Effector memory CD8-positive, alpha-beta T cell (primary cell): ENCODE measurements at places on chromosomes 4 and X.

DNA sequence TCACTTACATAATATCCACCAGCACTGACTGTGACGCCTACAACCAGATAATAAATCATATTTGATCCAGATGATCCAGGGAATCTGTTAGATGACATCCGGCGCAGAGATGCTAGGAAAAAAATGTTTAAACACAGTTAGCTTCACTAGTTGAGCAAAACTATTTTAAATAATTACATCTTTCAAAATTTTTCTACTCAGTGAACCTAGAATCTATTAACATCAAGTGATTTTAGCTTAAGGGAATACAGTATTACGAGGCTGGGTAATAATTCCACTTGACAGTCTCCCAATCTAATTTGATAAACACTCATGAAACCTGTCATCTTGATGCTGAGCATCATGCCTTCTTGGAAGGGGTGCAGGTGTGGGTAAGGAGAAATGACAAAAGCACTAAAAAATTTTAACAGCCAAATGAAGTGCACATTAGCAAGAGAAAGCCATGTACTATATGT lies 4.7 kb downstream of the MGARP start:
- no peak for DNase-seq

GRCh38 chrX:11531226-11531625 lies 134.5 kb downstream of the ARHGAP6 start:
- no peak for DNase-seq

GRCh38 chrX:71253253-71254091 lies 468 bp downstream of the ZMYM3 start:
- peak; percentile 29 for DNase-seq

DNA sequence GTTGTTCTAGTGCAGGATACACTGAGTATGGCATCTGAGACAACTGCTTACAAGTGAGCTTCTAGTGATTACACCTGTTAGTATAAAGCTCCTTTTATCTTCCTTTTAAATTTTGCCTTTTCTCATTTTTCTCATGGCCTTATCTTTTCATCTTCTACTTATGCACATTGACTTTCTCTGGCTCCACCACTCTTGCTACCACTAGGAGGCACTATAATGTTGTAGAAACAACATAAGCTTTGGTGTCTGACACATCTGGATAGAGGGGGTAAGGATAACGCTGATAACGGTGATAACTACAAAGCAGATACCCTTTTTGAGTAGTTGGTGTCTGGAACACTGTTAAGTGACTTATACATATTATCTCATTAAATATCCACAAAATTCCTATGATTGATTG lies 187.4 kb upstream of the TEX13C start:
- DNase-seq, result no peak

DNA sequence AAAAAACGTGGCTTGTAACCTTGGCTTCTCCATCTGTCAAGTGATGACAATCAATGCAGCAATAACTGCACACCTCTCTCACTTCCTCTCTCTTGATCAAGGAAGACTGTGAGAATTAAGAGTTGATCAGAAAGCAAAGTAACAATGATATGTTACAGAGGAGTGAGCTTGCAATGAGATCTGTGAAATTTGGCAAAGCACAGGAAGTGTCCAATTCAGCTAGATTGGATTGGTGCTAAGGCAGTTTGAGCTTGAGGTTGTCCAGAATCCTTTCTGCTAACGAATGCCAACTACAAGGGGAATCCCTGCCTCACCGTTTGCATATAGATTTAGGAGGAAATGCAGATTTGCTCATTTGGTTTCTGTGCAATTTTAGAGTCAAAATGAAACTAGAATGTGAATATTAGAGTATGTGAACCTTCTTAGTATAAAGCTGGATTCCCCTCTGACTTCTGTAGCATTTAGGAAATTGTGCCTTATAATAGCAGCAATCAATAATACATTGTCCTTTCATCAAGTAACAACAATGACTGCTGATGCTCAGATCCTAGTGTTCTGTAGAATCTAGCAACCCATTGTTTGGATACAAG lies 346.4 kb downstream of the PTTG2 start:
- no peak for DNase-seq

- DNase-seq, result no peak
These were observed 408.6 kb downstream of the ADAM29 start for GRCh38 chr4:175326796-175327195.

DNA sequence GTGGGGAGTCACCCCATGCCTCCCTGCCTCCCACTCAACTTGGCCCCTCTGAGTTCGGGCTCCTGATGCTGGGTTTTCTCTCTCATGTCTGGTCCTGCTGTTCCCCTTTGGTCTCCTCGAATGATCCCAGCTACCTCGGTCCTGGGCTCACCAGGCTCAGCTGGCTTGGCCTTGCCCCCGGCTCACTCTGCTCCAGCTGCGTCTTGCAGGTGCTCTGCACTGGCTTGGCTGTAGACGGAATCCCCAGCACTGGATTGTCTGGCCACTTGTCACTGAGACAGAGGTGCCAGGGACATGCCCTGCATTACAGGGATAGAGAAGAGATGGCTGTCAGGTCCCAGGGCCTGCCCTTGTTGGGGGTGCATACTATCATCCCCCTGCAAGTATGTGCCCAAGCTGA lies 41.6 kb upstream of the NYX start:
- no peak for DNase-seq

- no peak for DNase-seq
These were observed 6.8 kb downstream of the SEPTIN6 start for GRCh38 chrX:119686087-119686691.

DNA sequence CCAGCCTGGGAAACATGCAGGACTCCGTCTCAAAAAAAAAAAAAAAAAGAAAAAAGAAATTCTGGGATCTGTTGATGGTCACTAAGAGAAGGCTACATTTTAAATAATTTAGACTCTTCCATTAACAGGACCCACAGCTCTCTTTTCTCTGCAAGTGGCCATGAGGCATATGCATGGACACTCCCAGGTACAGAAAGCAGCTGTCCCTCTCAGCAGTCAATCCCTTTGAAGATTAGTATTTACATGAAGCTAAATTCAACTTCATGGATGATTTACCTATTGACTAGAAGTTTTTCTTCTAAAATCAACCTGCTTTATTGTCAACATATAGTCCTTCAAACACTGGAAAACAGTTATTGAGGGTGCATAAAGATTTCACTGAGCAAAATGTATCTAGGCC lies 139.9 kb downstream of the CPEB2 start:
- DNase-seq, result no peak

DNA sequence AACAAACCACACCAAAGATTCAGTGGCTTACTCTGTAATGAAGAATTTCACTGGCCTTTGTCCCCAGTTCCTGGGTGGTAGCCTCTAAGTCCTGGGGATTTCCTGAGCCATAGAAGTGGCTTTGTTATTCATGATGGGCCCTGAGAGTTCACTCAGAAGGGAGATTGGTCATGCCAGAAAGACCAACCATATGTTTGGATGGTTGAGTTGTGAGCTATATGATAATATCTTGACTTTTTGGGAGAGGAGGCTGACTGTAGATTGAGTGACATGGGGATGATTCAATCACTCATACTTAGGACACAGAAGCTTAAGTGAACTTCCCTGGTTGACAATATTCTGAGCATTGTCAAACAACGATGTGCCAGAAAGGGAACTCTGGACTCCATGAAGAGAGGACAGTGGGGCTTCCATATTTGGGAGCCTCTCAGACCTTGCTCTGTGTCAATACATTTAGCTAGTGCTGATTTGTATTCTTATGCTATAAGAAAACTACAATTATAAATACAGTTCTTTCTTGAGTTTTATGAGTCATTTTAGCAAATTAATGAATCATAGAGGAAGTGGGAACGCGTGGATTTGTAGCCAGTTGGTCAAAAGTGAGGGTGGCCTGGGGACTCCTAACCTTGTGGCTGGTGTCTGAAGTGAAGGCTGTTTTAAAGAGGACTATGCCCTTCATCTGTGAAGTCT lies 392.0 kb downstream of the GBA3 start:
- DNase-seq, result no peak

DNA sequence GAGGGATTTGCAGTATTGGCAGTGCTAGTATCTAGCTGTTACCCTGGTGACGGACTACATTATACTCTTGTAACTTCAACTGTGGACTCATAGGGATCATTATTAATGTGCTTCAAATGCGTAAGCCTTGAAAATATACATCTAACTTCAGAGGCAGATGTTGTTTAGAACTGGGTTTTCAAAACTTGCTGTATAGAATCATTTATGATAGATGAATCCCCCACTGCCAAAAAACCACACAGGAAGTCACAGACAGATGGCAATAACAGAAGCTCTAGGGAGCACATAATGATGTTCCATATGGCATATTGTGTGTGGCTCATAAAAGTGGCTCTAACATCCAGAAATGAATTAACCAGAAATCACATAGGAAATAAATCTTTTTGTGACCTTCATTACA lies 62.3 kb upstream of the RELL1 start:
- no peak for DNase-seq

DNA sequence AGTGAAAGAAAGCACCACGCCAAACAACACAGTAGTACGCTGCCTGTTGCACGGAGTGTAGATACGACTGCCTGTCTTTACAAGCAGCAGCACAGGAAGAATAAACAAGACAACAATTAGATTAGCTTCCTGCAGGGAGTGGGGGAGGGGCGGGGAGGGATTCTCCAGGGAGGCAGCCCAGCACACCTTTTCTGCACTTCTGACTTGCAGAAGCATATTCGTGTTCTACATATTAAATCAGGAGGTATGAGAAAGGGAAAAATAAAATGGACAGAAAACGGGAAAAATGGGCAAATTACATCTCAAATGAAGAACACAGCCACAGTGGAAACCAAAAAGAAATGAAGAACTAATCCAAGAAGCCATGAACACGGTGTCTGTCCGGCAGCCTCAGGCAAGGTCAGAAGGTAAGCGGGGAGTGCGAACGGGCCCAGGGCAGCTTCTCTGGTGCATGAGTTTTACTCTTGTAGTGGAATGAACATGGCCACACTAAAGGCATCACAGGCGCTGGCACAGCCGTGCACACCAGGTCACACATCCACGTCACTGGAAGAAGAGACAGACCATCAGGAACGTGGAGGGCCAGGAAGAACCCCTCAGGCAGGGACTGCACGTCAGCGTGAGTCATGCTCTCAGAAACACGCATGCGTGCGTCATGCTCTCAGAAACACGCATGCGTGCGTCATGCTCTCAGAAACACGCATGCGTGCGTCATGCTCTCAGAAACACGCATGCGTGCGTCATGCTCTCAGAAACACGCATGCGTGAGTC lies 20.1 kb upstream of the ADRA2C start:
- no peak for DNase-seq

DNA sequence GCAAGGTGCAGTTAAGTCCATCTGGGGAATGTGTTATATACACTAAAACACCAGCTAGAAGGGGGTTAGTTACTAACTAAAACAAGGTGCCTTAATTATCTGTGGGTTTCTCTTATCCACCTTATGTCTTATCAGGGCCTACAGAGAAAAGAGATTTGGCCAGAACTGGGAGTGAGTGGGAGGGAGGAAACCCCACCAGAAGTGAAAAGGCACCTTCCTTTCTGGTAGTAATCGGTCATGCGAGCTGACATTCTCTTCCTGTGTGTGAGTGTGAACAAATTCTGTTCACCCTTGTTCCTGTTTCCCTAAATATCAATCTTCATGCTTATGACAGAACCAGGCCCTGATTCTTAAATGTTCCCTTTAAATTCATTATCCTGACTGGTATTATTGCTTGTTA lies 43.5 kb downstream of the SRPX2 start:
- no peak for DNase-seq

DNA sequence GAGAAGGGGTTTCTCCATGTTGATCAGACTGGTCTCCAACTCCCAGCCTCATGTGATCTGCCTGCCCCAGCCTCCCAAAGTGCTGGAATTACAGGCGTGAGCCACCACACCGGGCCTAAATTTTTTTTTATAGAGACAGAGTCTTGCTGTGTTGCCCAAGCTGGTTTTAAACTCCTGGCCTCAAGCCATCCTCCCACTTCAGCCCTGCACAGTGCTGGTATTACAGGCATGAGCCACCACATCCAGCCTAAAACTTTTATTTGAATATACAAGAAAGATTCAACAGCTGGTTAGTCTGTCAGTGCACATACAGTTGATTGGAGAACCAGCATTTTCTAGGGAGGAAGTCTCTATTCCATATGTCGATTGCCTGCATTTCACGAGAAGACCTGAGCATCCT lies 91.2 kb downstream of the LRP2BP start:
- no peak for DNase-seq

DNA sequence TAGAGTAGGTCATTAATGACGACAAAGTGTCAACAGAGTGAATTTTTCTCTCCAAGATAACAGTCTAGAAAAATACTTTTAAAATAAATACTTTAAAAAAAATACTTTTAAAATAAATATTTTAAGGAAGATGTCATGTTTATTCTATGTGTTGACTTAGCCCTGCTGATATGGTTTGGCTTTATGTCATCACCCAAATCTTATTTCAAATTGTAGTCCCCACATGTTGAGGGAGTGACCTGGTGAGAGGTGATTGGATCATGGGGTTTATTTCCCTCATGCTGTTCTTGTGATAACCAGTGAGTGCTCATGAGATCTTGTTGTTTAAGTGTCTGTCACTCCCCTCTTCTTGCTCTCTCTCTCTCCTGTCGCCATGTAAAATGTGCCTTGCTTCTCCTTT lies 754.9 kb upstream of the SLIT2 start:
- no peak for DNase-seq

- DNase-seq, result no peak
These were observed 193.4 kb downstream of the UGT8 start for GRCh38 chr4:114791976-114792375.

DNA sequence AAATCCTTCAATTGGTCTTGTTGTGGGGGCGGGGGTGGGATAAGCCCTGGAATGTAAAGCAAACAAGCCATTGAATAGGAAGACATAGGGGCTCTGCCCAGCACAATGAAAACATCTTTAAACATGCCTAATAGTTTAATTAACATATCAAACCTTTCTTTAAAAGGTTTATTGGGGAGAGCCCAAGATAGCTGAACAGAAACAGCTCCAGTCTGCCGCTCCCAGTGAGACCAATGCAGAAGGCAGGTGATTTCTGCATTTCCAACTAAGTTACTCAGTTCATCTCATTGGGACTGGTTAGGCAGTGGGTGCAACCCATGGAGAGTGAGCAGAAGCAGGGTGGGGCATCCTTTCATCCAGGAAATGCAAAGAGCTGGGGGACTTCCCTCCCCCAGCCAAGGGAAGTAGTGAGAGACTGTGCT lies 327.2 kb upstream of the CNKSR2 start:
- no peak for DNase-seq

DNA sequence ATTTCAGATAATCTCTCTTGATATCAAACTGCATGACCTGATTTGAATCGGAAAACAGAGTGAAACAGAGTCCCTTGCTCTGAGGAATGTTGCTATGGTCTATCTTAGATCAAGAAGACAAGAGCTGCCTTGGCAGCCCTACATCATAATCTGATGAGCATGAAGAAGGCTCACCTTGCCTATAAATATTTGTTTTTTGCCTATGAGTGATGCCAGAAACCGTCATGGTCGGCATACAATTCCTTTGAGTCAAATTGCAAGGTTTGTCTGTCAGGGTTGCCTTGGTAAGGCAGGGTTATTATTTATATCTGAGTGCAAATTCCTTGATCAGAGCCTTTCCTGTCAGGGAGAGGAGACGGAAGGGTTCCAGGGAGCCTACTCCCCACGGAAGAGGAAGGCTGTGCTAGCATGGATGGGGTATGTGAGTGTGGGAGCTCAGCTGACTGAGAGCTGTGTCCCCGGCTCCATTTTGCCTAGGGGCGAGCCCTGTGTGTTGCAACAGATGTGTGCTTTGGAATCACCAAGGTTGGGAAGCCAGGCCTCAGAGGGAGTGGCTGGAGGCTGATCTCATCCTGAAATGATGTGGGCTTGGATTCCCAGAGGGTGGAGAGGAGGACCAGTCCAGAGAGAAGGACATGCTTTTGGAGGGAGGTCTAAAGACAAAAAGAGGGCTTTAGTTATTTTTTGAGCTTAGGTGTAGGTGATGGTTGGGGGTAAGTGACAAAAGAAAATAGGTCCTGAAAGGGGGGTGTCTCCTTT lies 43.6 kb downstream of the RTL9 start:
- no peak for DNase-seq
